SK-MEL-5 (cell line): ENCODE measurements at places on chromosomes 12 and 14. TPM values are rescaled to one million over a fixed set of nuclear protein-coding genes. Genes with fewer than 3 reads are reported as not detected.

Gene RFX4
- not detected in 2 replicates for total RNA-seq

Gene ESPL1
- 8.3 and 9.2 TPM in 2 replicates for total RNA-seq

Gene GMPR2
- 48.3 and 56.3 TPM in 2 replicates for total RNA-seq

Gene JDP2
- total RNA-seq = 22.2 and 22.5 TPM in 2 replicates

Gene NYNRIN
- total RNA-seq = 0.05 TPM in 1 of 2 replicates, not detected in the other

Gene IGFBP6
- total RNA-seq = 1.7 and 1.9 TPM in 2 replicates

Gene CYP46A1
- total RNA-seq = not detected in 2 replicates

Gene SPTB
- 0.05 TPM in 1 of 2 replicates, not detected in the other for total RNA-seq

Gene STAB2
- total RNA-seq = not detected in 2 replicates
